ENCODE measurements at places on chromosomes 16 and 17.

GRCh38 chr16:16095646-16096045 is 127.6 kb downstream of the ABCC6 start:
- DNase-seq = no peak

DNA sequence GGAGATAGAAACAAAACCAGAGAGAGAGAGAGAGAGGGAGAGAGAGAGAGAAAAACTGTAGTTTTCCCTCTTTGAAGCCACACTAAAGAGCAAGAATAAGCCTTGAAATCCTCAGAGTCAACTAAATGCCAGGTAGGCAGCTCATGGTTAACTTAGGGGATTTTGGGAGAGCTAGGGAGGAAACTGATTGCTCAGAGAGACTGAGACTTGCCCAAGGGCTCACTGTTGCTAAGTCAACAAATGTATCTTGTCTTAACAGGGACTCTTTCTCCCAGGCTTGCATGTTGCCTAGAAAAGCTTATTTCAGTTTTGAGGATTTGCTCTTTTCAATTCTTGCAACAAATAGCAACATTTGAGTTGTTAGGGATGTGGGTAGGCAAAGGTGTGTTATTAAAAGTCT is 4.5 kb upstream of the SLC5A11 start:
- no peak for DNase-seq

- no peak for DNase-seq
These were observed 307 bp downstream of the CDYL2 start for GRCh38 chr16:80804056-80804525.

GRCh38 chr16:17469011-17469740 is 1.6 kb downstream of the XYLT1 start:
- DNase-seq = no peak

- no peak for DNase-seq
These were observed 1.2 kb upstream of the HSF4 start for GRCh38 chr16:67163164-67163998.

- no peak for DNase-seq
These were observed 15.4 kb upstream of the HELZ start for GRCh38 chr17:67260170-67260987.

GRCh38 chr17:77948690-77949114 is 9.8 kb upstream of the TNRC6C start:
- DNase-seq = no peak

DNA sequence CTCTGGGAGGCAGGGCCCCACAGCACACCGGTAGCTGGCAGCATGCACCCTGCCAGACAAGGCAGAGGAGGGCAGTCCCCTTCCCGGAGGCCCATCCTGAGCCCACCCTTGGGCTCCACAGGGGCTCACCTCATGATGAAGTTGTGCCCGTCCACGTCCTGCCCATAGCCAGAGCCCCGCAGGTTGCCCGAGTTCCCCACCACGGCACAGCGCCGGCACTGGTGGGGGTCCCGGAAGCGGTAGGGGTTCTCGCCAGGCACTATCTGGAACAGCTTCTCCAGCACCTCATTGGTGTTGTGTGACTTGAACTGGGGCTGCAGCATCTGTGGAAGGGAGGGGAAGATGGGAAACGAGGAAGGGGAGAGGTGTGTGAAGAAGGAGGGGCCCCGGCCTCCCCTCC is 44.0 kb downstream of the ST3GAL2 start:
- DNase-seq = no peak

DNA sequence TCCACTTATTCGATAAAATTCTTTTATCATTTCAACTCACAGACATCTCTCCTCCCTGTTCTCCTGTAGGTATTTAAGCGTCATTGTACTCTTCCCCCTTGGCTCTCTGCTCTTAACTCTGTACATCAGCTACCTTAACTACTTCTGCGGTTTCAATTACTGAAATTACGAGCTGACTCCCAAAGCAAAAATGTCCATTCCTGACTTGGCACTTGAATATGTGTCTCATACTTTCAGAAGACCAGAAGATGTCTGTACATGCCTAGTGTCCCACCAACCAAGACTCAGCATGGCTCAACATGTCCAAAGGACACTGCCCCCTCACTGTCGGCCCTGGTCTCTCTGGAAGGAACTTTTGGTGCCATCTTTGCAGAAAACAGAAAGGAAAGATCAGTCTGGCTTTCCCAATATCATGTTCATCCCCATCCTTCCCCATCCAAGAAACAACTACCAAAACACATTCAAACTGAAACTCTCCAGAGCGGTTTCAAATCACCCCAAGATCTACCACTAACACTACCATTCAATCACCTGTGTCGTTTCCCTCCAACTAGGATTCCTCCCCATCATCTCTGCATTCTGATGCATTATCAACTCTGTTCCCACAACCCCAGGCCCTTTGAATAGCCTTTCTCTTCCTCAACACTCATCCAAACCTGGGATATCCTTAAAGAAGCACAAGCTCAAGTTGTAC is 74.9 kb downstream of the ZFHX3 start:
- DNase-seq = no peak

GRCh38 chr16:7200320-7200719 is 132.3 kb upstream of the RBFOX1 start:
- no peak for DNase-seq

- DNase-seq = no peak
These were observed 62.5 kb upstream of the TOB1 start for GRCh38 chr17:50928646-50929045.

- DNase-seq = no peak
These were observed 948 bp downstream of the UTP18 start for GRCh38 chr17:51261024-51261963.

DNA sequence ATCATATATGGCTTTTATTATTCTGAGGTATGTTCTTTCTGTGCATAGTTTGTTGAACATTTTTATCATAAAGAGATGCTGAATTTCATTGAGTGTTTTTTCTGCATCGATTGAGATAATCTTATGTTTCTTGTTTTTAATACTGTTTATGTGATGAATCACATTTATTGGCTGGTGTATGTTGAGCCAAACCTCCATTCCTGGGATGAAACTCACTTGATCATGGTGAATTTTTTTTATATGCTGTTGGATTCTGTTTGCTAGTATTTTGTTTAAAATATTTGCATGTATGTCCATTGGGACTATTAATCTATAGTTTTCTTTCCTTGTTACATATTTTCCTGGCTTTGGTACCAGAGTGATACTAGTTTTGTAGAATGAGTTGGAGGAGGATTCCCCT is 500.2 kb downstream of the CDH11 start:
- DNase-seq = no peak

DNA sequence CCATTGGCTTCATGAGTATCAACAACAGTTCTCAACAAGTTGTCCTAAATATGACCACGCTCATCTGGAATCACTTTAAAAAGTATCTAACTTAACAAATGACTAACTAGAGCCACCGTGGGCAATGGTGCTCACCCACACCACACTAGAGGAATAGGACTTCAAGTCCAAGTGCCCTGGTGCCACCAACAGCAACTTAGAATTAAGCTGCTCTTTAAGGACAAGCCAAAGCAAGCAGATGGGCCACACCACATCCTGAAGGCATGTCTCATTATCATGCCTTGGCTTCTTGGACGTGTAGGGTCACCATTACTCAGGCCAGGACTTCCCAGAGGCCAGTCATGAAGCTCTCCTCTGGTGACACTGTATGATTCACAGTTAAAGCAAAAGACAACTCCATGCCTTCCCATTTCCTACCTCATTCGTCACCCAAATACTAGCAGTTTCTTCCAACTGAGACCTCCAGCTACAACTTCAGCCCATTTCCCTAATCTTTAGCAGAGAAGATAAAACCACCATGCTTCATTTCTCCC is 9.4 kb upstream of the SLC6A4 start:
- no peak for DNase-seq

DNA sequence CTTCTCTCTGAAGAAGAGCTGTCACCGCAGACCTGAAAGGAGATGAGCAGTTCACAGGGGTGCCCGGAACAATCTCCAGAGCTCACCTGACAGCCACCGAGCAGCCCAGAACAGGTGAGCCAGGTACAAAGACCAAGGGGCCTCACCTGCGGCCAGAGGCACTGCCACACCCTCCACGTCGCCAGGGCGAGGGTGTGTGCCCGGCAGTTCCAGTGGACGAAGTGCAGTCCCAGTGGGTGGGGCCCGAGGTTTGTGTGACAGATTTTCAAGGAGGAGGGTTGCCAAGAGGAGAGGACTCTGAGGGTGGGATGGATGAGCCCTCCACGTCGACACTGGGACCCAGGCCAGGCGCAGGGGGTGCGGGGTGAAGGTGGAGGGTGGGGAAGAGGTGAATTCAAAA is 61.7 kb downstream of the SMPD3 start:
- no peak for DNase-seq

- DNase-seq = no peak
These were observed 75.4 kb downstream of the YPEL2 start for GRCh38 chr17:59406808-59407381.

GRCh38 chr16:11303405-11304138 is 22.4 kb upstream of the PRM1 start:
- no peak for DNase-seq

DNA sequence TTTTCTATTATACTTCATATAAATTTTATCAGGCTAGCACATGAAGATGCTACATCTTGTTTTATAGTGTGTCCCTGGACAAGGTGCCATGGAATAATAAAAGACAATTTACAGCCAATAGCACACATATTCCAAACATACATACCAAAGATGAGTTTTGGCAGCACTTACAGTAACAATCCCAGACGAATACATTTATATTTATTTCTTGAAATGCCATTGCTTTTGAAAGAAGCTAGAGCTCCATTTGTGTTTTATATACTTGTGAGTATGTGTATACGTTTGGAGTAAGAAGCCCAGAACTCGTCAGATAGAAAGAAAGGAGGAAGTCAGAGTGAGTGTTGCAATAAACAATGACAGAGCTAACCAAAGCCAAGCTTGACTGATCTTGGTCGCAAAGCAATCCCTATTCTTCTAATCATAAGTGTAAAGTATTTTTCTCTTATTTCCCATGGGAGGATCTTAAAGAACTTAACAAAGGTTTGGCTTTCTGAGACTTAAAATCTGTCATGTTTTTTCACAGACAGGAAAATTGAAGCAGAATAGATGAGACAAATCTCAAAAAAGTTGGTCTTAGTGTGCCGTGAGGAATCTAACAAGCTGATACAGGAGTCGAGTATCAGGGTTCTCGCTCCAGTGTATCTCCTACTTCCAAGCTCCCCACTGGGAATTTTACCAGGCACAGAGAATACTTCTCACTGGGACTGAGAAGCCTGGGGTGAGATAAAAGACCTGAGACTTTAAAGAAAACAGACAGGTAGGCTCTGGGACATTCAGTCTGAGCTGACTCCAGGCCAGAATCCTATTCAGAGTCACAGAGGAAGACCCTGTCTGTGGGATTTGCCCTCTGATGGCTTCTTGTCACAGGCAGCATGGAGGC is 175.4 kb downstream of the AATF start:
- DNase-seq = no peak

DNA sequence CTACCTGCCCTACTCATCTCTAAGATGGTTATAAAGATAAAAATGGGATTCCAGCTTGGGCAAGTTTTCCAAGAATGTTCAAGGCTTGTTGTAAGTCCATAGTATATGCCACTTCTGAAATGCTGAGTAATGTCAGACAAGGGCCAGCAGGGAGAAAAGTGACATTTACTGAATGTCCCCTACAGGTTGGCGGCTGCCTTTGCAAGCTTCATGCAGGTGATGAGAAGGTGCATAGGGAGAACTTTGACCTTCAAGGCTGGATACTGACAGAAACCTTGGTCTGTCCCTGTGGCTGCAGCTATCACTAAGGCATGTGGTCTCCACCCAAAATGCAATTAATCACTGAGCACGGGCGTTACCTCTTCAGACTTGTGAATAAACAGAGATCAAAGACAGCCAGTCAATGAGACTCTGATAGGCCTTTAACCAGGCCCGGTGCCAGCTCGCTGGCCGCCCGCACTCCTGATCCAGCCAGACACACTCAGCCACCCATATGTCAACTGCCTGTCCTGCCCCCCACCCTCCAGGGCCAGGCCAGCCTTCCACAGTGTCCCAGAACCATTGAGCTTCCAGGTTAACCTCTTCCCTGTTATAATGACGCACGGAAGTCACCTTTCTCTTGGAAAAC is 26.8 kb upstream of the AXIN2 start:
- DNase-seq = no peak

- DNase-seq = no peak
These were observed 228.2 kb downstream of the SOX9 start for GRCh38 chr17:72349011-72349410.

- no peak for DNase-seq
These were observed 1.3 kb upstream of the HAP1 start for GRCh38 chr17:41735744-41736143.

DNA sequence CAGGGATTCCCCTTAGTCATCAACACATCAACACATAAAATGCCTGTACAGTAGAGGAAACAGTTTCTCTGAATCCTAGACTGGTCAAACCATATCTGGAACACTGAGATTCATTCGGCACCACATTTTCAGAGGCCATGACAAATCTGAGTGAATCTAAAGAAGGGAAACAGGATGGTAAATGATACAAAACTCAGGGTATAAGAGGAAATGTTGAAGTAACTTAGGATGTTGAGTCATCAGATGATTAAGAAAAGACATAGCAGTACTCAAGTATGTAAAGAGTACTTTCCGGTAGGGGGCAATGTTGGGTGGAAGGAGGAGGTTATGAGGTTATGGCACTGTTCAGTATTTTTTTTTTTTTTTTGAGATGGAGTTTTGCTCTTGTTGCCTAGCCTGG is 358.5 kb upstream of the PMFBP1 start:
- no peak for DNase-seq

GRCh38 chr16:4190712-4191333 is 51.1 kb downstream of the SRL start:
- DNase-seq = no peak

DNA sequence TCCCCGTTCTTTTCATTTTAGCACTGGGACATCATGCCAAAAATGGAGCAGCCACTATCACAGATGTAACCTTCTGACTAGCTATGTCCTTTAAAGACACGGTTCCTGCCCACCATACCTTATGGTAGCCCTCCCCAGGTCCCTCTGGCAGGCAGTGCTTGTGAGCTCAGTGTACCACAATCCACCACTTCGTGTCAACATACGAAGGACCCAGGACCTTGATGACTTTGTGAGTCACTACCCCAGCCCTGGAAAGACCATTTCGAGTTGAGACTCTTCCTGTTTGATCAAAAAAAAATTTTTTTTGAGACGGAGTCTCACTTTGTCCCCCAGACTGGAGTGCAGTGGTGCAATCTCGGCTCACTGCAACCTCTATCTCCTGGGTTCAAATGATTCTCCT is 21.0 kb upstream of the FLCN start:
- no peak for DNase-seq

GRCh38 chr17:61551255-61551742 is 39.7 kb downstream of the NACA2 start:
- DNase-seq = no peak

DNA sequence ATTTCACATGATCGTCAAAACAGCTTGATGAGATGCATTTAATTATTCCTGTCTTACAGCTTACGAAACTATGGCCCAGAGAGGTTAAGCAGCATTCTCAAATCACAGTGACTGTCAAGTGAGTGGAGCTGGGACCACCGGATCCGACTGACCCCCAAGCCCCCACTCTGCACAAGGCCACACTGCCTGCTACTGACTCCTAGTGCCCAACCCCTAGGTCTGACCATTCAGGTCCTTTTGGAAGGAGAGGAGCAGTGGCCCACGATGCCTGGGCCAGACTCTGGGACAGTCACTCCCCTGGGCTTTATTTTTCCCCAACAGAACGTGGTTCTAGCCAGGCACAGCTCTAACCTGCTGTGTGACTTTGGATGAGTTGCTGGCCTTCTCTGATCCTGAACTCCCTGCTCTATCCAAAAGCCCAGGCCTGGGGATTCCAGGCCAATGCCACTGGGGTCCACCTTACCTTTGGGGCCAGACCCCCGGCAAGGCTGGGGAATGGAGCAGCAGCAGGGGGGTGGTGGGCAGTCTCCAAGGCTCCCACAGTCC is 9.9 kb downstream of the TSPOAP1 start:
- no peak for DNase-seq

- no peak for DNase-seq
These were observed 232.6 kb upstream of the IRX3 start for GRCh38 chr16:54519161-54519695.
